ENCODE measurements at places on chromosomes 6 and 20.

DNA sequence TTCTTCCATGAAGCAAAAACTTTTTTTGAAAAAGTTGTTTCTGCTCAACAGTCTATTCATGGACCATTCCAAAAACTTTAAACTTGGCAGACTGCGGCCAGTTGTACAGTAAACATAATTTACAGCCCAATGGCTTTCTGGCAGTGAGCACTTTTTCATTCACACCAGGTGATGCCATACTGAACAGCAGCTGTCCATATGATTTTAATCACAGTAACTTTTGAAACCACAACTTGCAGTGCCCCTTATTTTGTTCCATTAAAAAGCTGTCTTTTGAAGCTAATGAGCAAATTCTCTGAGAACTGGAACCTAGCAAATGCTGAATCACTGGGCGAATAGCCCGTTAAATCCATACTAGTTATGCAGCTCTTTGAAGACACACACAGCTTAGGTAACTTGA is 576.6 kb downstream of the PTPRT start:
- no peak for DNase-seq

DNA sequence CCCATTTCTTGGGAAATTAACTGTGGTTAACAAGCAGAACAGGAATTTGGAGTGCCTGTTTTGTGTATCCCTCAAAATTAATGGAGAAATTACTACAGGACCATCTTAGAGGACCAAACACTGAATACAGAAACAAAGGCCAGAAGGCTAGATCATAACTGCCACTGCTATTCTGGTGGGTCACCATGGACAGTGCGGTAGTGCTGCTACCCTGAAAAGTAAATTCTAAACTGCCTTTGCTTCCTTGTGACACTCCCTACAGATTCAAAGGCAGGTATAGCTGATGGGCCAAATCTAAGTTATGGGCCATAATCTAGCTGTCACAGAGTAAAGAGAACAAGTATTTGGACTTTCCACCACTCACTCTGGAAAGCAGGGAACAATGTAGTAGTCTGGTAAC is 575.8 kb upstream of the ADGRB3 start:
- DNase-seq: no peak

DNA sequence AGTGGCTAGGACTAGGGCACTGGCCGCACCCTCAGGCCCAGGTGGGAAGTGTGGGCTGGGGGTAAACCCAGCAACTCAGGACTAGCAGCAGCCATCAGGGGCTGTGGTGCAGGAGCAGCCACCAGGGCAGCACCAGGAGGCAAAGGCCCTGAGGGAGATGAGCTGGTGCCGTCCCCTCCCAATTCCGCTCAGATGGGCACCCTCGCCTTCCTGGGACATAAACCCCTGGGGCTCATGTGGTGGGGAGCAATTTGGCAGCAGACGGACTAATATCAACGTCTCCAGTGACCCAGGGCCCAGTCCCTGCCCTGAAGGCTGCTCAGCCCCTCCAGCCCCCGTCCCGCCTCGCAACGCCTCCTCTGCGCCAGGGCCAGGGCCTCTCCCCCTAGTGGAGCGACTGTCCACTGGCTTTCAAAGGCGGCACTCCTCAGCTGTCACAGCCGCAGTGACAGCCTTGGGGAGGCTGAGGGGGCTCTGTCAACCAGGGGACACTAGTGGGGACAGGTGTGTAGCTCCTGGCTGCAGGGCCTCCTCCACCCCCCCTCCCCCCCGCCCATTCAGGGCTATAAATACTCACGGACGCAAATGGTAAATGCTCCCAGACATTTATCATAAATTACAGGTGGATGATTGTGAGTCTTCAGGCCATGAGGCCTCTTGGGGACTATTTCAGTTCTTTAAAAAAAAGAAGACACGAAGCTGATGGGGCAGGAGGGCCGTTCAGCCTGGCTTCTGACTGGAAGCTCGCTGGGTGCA is 349.9 kb downstream of the ZFAND3 start:
- no peak for DNase-seq

GRCh38 chr6:53363341-53364079 is 14.8 kb upstream of the ELOVL5 start:
- no peak for DNase-seq

GRCh38 chr6:32815115-32815514 is 1.7 kb downstream of the HLA-DOB start:
- no peak for DNase-seq

- DNase-seq: no peak
These were observed 10.8 kb upstream of the SNHG17 start for GRCh38 chr20:38445901-38446425.

GRCh38 chr6:114714836-114715507 is 372.1 kb upstream of the HS3ST5 start:
- no peak for DNase-seq

DNA sequence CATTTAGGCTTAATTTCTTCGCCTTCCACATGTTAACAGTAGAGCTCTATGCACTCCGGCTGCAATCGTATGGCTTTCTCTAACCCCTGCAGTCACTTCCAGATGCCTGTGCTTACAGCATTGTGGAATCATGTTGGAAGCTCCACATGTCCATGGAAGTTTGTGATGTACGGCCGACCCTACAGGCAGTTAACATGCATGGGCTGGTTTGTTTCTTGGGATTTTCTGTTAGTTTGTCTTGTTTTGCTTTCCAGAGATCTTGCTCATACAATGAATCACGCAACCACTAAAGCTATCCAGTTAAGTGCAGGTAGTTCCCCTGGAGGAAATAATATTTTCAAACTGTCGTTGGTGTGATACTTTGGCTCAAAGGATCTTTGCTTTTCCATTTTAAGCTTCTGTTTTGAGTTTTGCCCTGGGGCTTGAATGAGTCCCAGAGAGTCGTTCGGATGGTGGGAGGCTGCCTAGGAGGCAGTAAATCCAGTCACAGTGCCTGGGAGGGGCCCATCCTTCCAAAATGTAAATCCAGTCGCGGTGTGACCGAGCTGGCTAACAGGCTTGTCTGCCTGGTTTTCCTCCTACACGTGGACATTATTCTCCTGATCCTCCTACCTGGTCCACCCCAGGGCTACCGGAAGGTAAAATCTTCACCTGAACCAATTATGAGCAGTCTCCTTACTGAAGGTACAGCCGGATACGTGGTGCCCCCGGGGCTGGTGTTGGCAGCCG is 225.9 kb downstream of the SMOC2 start:
- no peak for DNase-seq

DNA sequence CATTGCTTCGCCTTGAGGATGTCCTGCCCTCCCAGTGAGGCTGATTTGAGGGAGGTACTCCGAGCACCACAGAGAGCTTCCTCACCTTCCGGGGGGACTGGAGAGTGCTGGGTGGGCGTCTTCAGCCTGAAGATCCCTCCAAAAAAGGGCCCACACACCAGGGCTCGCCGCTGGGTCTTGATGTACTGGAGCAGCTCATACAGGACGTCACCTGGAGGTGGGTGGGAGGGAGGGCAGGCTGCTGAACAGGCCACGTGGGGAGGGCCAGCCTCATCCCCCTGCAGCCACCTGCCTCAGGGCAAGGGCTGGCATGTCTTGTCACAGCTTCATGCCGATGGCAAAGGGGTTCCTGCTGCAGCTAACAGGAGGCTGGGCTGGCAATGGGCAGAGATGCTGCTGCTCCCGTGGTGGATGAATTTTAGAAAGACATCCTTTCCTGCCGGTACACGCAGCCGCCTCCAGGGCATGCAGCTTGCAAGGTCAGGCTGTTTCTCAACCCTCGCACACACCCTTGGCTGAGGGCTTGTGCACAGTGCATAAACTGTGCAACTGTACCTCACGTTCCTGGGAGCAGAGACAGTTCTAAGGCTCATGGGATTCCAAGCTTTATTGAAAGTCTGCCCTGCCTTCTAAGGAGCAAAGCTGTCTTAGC is 14.0 kb downstream of the ETV7 start:
- DNase-seq: no peak

DNA sequence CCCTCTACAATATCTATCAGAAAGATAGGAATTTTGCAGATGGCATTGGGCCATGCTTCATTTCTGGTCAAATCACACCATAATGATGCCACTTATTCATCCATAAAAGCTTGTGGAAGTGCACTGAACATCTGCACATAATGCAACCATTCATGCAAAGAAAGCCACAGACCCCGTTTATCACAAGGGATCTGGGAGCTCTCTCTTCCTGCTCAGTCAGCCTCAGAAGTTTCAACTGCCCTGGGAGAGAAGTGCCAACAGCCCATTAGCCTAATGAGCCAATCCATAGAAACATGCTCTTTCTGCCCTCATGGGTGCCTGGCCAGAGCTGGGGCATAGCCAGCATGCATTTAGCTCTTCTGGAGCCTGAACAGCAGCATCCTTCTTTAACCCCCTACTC is 85.8 kb downstream of the SLC35F1 start:
- DNase-seq: no peak

DNA sequence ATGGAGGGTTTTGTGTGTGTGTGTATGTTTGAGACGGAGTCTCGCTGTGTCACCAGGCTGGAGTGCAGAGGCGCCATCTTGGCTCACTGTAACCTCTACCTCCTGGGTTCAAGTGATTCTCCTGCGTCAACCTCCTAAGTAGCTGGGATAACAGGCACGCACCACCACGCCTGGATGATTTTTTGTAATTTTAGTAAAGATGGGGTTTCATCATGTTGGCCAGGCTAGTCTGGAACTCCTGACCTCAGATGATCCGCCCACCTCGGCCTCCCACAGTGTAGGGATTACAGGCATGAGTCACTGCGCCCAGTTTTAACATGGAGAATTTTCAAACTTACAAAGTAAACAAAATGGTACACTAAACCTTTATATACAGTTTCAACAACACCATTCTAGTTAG is 22.8 kb downstream of the AMD1 start:
- DNase-seq: no peak

GRCh38 chr6:156820089-156820798 is 43.1 kb downstream of the ARID1B start:
- DNase-seq: no peak

DNA sequence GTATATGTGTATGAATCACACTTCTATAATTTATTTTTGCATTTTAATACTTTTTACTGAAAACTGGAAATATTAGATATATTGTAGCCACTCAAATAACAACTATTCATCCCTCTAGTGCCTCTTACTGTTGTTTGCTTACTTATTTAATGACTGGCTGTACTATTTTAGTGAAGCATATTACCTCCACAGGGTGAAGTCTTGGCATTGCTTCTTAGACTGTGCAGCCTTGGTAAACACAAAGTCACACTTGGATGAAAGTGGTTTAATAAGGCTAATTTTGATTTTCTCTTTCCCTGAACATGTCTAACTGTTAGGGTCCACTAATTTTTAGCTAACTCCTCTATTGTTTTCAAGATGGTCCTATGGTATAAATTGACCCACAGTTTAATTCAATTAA is 1043.2 kb upstream of the ADGRB3 start:
- DNase-seq: no peak

- DNase-seq: no peak
These were observed 37.7 kb upstream of the DEFB112 start for GRCh38 chr6:50087231-50087954.

DNA sequence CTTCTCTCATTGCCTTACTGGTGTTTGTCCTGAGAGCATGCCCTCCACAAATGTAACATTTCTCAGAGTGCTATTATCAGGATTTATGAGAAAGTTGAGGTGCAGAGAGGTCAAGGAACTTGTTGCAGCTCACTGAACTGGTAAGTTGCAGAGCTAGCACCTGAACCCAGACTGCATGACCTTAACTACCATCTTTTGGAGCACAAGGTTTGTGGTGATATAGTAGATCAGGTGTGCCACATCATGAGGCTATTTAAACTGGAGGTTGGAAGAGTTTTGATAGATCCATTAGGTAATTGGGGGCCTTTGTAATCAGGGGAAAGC is 112.0 kb upstream of the CITED2 start:
- DNase-seq: no peak

DNA sequence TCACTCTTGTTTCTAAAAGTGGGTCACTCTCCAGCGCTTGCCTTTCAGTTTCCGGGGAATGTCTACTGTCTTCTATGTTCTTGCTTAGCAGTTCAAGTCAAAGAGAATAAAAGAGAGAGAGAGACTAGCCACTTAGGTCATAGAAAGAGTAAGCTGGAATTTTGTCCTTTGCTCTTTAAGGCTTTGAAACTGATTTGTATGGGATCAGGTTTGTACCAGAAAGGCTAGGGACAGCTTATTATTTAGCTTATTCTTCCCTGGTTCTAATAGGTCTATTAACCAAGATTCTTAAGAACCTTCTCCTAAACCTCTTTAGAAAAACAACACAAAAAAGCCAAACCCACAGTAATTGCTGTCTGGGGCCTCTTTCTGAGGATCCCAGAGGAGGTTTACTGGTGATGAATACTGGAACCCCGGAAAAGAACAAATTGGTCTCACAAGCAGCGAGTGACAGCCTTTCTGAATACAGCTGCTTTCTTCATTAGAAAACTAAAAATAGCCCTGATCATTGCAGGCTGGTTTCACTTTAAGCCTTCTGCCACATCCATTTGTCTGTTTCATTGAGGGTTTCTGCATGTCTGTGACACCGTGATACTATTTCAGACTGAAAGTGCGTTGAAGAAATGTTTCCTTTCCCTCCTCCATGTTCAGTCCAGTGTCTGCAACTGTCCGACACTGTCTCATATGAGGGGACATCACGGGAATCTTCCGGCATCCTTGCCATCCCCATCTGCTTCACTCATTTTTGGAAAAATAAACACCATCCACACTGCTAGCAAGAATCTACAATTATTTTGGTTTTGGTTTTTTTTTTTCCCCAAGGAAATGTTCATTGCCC is 75.1 kb upstream of the ATXN1 start:
- no peak for DNase-seq

DNA sequence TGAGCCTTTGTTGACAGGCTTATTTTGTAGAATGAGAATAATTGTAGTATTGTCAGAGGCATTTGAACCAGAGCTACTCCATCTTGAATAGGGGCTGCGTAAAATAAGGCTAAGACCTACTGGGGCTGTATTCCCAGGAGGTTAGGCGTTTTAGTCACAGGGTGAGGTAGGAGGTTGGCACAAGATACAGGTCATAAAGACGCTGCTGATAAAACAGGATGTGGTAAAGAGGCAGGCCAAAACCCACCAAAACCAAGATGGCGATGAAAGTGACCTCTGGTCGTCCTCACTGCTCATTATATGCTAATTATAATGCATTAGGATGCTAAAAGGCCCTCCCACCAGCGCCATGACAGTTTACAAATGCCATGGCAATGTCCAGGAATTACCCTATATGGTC is 82.7 kb downstream of the PFDN4 start:
- no peak for DNase-seq

GRCh38 chr6:52550014-52550575 is 26.8 kb downstream of the TRAM2 start:
- no peak for DNase-seq

DNA sequence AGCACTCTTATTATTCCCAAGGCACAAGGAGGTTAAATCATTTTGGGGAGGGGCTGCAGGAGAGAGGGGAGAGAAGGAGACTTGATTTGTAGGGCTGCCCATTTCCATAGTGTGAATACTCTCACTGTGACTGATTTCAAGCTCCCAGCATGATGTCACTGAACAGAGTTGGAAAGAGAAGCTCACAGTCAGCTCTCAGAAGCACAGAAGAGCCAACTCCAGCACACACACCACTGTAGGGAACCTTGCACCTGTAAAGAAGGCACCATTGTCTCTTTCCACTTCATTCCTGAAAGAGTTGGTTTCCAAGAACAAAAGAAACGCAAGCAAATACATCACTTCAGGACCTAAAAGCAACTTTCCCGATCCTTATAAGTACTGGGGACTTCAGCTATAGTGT is 12.7 kb upstream of the STK35 start:
- DNase-seq: no peak
